Stimulated activated naive CD8-positive, alpha-beta T cell treated with anti-CD3 and anti-CD28 coated beads, Interleukin-15, amount 100 ng/mL, for 72 hours (primary cell): ENCODE measurements at places on chromosomes 4 and X.

- DNase-seq = no peak
Measured at GRCh38 chr4:128649575-128650205, 159.8 kb upstream of the JADE1 start.

DNA sequence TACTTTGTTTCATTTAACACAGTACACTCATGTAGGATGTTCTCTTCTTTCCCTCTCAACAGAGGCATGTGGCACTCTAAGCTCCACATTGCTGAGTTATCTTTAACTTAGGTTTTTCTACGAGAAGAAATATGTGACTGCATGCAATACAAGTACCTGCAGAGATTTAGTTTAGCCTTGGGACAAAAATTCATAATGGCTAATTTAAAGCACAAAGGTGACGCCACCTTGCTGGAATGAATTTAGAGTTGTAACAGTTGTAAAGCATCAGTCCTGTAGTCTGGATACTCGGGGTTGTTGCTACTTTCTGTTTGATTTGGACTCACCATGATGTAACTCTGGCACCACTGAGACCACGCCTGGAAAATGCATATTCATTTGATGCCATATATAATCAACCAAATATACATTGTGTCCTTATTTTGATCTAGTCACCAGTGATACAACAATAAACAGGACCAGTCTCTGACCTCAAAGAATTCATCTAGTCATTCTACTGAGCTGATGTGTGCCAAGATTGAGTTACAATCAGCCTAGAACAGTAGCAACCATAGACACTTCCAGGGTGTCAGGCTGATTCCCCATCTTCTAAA is 451.0 kb upstream of the ZFP42 start:
- no peak for DNase-seq

DNA sequence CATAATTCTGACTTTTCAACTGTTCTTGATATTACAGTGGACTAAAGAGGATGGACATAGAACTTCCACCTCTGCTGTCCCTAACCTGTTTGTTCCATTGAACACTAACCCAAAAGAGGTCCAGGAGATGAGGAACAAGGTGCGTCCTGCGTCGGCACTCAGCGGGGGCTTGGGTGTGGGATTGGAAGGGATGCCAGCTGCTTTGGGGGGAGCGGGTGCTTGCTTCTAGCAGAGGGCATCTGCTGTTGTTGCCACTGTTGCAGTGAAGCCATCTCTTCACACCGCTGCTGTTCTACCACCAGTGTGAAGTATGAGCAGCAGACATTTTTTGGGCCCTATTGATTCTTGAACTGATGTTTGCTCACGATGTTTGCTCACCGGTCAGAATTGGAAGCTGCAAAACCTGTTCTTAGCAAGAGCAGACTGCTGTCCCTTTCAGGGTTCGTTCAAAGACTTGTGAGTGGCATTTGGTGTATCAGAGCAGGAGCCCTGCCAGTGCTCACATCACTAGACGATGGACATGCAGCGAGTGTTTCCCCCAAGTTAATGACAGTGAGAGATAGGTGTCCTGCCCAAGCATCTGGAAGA is 55.4 kb downstream of the NOP14 start:
- no peak for DNase-seq

DNA sequence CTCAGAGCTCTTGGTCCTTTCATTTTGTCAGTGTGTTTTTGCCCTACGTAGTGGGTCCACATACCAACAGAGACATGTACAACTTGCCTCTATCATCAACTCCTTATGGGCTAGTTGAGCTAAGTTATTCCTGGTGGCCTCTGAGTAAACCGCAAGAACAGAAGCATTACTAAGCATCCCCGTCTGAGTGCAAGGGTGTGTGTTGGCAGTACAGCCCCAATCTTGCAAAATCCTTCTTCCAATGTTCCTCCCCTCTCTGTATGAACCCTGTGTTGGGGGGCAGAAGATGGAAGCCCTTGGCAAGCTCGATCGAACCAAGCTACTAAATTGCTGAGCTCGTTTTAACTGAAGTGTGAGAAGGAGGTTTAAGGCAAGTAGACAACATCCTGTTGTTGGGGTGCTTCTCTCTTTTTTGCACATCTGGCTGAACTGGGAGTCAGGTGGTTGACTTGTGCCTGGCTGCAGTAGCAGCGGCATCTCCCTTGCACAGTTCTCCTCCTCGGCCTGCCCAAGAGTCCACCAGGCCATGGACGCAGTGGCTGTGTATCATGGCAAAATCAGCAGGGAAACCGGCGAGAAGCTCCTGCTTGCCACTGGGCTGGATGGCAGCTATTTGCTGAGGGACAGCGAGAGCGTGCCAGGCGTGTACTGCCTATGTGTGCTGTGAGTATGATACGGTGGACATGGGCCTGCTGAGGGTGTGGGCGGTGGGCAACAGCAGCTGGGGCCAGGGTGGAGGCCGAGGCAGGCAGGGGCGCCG is at the start of gene SH2D1A:
Gene SH2D1A (plus strand): TSS at position 447 of the 760 bp plus-strand sequence. CDS start 80 bp downstream, at position 527.
- DNase-seq = no peak

GRCh38 chr4:64495946-64496345 is 86.7 kb upstream of the TECRL start:
- DNase-seq = no peak

GRCh38 chr4:63492515-63492914 is 916.7 kb downstream of the TECRL start:
- no peak for DNase-seq

DNA sequence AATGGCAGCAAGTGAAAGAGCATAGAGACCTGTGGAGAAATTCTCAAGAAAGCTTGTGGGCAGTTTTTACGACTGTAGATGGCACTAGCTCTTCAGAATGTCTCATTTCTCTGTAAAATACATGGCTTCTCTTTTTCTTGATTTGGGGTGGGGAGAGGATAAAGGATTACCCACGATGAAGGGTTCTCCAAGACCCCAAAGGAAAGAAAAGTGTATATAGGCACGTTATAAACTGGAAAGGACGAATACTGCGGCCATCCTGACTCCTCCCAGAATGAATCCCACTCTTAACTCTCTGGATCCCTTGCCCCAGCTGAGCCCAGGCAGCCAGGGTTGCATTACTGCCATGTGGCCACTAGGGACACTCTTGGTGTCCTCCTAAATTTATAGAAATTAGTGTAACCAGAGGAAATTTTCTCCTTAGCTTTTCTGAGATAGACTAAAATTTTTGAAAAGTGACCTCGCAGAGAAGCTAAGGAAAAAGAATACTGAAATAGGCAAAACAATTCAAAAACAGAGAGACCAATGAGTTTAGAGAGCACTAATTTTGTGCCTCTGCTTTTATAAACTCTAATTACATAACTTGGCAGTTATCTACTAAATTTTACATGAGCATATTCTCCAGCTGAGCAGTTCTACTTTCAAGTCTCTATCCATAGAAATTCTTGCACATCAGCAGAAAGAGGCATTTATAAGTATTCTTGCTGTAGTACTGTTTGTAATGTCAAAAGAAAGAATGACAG is 37.8 kb upstream of the PCDH19 start:
- no peak for DNase-seq

- no peak for DNase-seq
Measured at GRCh38 chr4:24704149-24704548, 91.2 kb upstream of the SOD3 start.
